Bronchial epithelial cell (primary cell): ENCODE measurements at places on chromosomes 5 and 9. TPM values are rescaled to one million over a fixed set of nuclear protein-coding genes. Genes with fewer than 3 reads are reported as not detected.

GRCh38 chr5:73319036-73319435 is 129.5 kb downstream of the FOXD1 start:
- no peak for DNase-seq

- DNase-seq = no peak
These were observed 93.9 kb upstream of the IL33 start for GRCh38 chr9:6121707-6122106.

DNA sequence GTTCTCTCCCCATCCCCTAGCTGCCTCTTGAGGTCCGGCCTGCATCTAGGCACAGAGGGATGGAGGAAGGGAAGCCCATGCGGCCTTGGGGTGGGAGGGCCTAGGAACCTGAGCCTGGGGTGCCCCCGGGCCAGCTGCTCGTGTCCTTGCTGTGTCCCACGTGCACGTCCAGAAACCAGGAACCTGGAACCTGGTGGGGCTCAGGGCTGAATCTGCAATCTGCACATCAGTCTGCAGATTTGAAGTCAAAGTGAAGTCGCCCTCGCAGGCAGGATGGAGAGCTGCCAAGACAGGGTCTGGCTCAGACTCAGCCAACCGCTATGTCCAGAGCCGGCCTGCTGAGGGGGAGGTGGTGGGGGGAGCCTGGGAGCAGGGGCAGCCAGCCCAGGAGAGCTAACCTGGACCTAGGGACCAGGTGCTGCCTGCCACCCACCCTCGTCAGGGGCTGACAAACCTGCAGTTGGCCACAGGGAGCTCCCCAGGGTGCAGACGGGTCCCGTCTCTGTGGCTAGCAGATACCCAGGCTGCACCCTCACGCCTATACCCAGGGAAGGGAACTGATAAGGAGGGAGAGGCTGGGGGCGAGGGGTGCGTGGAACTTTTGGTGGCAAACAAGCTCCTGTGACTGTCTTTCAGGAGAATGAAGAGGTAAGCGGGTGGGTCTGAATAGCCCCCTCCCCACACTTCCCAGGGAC is 103.5 kb upstream of the SIMC1 start:
- no peak for DNase-seq

GRCh38 chr5:34684281-34684979 is 28.3 kb downstream of the RAI14 start:
- peak; percentile 54 for DNase-seq

- peak; percentile 27 for DNase-seq
These were observed 48.4 kb upstream of the EPB41L4B start for GRCh38 chr9:109369285-109369684.

GRCh38 chr5:150254774-150255173 is 34.8 kb downstream of the CAMK2A start:
- no peak for DNase-seq

GRCh38 chr5:172973127-172973916 is 10.2 kb upstream of the ATP6V0E1 start:
- DNase-seq = no peak

DNA sequence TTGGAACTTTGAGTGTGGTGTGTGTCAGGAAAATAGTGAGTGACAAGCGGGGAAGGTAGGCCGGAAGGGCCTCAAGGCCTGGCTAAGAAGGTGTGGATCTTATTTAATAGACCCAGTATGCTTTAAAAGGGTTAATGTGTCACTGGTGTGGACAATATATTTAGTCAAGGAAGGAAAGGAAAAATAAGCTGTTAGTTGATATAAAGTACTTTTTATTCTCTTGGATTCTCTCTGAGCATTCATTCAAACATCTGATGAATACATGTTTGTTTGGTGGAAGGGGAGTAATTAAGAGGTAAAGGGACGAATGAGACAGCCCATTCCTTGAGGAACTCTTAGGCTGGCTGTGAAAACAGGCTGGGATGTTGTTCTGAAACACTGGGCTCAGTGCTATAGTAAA is 98.9 kb downstream of the MELK start:
- DNase-seq = no peak

- DNase-seq = peak; percentile 56
These were observed 1.4 kb upstream of the GDNF start for GRCh38 chr5:37841203-37841602.

DNA sequence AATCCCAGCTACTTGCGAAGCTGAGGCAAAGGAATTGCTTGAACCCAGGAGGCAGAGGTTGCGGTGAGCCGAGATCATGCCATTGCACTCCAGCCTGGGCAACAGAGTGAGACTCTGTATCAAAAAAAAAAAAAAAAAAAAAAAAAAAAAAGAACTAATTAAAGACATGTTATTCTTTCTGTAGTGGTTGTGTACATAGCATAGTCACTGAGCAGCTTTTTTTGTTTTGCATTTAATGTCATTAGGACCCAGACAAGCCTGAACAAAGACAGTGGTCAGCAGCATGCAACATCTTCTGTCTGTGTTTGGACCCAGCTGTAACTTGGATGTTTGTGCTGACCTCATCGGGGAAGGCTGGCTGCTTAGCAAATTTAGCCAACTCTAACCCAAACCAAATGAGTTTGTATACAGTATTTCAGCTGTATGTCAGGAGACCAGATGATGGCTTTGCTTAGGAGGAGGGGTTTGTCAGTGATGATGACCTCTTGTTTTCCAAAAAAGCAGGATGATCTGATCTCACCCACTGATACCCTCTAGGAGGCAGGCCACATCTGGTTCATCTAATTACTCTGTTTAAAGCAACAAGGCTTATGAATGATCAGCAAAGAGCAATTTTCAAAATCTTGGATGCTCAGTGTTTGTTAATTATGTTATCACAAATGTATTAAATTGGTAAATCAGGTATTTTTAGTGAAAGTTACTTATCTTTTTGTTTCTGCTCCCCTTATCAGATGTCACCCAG is 39.5 kb downstream of the SNCAIP start:
- no peak for DNase-seq

- DNase-seq = no peak
These were observed 396.2 kb downstream of the RAB3C start for GRCh38 chr5:58979090-58979489.

GRCh38 chr5:21152611-21153010 is 1164.6 kb upstream of the CDH18 start:
- peak; percentile 100 for DNase-seq

DNA sequence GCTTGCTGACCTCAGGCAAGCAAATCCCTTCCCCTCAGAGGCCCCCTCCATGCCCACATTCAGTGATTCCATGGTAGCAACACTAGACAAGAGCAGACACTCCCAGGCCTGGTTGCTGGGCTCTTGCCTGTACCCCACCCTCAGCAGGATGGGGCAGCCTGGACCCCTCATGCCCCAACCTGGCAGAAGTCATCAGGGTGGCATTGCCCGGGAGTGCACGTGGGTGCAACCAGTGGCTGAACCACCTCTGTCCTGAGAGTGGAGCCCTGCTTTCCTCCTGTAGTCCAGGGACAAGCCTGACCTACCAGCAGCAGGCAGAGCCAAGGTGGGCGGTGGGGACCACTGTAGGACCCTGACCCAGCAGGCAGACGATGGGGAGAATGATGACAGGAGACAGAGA is 65.8 kb upstream of the TBC1D2 start:
- DNase-seq = no peak

GRCh38 chr5:159969966-159970365 is 39.0 kb upstream of the TTC1 start:
- DNase-seq = peak; percentile 19

- no peak for DNase-seq
These were observed 11.2 kb upstream of the HMHB1 start for GRCh38 chr5:143800715-143801114.

- peak; percentile 94 for DNase-seq
These were observed 2.0 kb downstream of the VCAN start for GRCh38 chr5:83473346-83474160.

DNA sequence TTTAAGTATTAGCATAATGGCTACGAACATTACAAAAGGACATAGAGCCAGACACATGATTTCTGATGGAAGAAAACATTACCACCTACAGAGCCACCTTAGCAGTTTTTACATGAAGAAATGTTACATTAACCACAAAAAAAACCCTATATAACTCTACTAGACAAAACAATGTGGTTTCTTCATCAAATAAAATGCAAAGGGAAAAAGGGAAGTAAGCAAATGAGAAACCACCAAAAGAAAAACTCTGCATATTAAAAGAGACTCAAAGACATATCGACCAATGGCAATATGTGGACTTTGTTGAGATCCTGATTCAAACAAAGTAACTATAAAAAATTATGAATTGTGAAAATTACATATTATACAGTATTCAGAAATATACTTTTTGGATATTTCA is 132.7 kb downstream of the TSSK1B start:
- no peak for DNase-seq

- no peak for DNase-seq
These were observed 28.7 kb downstream of the NEK6 start for GRCh38 chr9:124286292-124286931.

GRCh38 chr5:75320371-75320770 is 16.6 kb upstream of the HMGCR start:
- DNase-seq = no peak

DNA sequence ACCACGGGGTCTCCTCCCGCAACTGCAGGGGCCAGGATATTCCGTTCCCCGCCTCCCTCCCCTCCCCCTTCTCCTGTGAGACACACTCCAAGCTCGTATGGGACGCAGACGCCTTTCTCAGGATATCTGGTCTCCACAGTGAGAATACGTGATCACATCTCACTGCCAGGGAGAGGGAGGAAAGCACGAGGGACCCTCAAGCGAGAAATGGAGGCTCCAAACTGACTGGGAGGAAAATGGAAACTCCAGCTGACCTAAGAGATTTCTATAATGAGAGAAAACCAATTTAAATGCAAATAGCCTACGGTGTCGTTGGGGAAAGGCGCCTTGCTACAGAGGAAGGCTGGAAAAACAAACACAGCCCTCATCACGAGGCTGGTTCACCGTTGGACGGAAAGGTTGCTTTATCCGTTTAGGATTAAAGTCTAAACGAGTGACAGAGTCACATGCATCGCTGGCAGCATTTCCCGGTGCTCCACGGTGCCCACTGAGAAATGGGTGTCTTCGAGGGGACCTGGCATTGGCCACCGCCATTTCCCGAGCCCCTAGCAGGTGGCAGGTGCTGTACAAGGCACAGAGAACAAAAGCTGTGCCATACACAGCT is 116.9 kb upstream of the CPEB4 start:
- no peak for DNase-seq

DNA sequence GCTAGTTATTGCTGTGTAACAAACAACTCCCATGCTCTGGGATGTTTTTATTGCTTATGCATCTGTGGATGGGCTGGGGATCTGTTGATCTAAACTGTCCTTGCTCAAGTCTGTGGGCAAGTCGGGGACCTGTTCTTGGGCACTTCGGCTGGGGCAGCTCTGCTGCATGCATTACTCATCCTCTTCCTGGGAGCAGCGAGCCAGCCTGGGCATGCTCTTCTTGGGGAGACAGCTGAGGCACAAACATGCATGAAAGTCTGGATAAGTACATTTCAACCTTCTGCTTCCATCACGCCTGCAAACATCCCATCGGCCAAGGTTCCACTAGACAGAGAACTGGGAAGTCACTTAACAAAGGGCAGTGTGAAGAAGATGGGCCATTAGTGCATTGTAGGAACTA is 66.3 kb downstream of the ANKRD33B start:
- peak; percentile 90 for DNase-seq

GRCh38 chr9:130995086-130996011 is 13.6 kb upstream of the LAMC3 start:
- DNase-seq = no peak

- DNase-seq = peak; percentile 57
These were observed 23.9 kb downstream of the C5orf15 start for GRCh38 chr5:133944263-133945185.

NME5 gene
- total RNA-seq = 0.53 and 0.64 TPM in 2 replicates

C6 gene
- total RNA-seq = not detected in 2 replicates

ERCC8 gene
- total RNA-seq = 13.1 and 27.6 TPM in 2 replicates

FAM200C gene
- total RNA-seq = 1.1 and 3.2 TPM in 2 replicates

IFNA5 gene
- not detected in 2 replicates for total RNA-seq

FGF18 gene
- under 0.01 TPM in 1 of 2 replicates, not detected in the other for total RNA-seq

RBM18 gene
- 8.4 and 9.5 TPM in 2 replicates for total RNA-seq
